ENCODE measurements at places on chromosomes 5 and 9.

DNA sequence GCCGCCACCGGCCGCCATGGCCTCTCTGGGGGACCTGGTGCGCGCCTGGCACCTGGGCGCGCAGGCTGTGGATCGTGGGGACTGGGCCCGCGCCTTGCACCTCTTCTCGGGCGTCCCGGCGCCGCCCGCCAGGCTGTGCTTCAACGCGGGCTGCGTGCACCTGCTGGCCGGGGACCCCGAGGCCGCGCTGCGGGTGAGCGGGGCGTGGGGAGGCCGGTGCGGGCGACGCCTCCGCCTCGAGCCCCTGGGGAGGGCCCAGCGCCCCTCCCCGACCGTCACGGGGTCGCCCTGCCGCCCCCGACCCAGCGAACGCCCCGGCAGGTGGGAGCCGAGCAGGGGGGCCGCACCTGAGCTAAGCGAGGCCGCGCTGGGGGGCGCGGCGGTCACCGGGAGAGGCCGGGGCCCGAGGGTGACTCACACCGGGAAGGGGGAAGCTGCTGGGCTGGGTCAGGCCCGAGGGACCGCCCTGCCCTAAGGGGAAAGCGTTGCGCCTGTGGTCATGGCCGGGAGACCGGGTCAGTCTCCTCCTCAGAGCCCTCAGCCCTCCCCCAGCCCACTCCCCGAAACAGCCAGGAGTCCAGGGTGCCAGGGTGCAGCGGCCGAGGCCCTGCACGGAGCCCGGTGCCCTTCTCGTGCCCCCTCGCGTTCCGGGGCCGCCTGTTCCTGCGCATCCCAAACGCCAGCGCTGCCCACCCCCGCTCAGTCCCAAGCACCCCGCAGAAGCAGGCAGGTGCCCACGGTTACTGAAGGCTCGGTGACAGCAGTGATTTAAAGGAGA, 510 bp downstream of the NOXA1 start:
- DNase-seq = peak; percentile 79

DNA sequence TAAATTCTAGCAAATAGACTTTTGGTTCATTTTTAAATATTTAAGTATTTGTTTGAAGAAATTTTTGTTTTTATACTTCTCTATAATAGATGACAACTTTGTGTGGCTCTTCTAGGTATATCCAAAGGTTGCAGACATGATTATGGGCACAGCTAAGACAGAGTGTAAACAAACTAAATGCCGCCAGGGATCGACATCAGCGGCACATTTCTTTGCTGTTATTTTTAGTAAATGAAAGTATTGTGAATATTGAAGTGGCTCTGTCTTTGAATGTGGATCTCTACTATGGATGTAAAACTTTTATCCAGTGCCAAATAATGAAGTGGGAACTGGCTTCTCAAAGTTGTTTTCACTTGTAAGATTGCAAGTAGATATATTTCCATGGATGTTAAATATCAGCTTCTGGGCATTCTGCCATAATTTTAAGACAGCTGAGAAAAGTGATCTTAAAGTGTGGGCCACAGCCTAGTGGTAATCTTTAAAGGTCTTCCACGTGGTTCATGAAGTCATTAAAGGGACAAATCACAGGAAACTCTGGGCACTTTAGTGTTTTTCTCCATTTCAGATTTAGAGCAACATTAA, 589.9 kb downstream of the ZNF608 start:
- DNase-seq = no peak

GRCh38 chr5:115450741-115451140, 93.8 kb downstream of the FEM1C start:
- DNase-seq = no peak

- no peak for DNase-seq
Measured at GRCh38 chr5:151151263-151151660, 6.3 kb downstream of the ANXA6 start.

DNA sequence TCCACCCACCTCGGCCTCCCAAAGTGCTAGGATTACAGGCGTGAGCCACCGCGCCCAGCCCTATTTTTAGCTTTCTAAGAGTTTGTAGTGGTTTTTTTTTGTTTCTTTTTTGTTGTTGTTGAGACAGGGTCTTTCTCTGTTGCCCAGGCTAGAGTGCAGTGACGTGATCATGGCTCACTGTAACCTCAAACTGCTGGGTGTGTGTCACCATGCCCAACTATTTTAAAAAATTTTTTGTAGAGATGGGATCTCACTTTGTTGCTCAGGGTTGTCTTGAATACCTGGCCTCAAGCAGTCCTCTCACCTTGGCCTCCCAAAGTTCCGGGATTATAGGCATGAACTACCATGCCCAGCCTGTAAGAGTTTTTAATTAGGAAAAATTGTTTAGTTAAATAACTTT, 145.3 kb upstream of the SH3GL2 start:
- no peak for DNase-seq

DNA sequence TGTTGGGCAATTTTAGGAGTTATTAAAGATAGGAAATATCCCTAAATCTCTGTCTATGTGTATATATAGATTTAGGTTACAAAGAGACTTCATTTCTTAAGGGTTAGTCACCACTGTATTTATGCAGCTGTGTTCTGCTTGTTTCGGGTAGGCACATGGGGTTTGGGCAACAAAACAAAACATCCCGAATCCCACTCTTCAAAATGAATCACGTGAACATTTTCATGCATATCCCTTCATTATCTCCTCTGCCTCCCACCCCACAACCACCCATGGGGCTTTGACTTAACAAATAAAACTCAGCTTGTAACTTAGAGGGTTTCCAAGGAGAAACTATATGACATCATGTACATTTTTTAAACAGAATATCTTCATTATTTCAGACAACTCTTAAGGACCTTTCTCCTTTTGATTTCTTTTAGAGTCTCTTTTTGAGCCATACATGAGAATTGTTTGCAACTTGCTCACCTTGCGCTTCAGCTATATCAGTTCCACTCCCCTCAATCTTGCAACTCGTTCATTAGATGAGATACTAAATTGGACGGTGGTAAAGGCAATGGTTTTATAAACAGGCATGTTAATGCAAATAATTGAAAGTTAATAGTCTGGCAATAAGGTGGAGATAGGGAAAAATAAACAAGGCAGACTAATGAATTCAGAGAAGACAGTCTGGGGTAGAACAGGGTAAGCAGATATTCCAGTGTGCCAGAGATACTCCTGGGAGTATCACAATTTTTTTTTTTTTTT, 136.7 kb downstream of the CD180 start:
- DNase-seq = no peak

- peak; percentile 78 for DNase-seq
Measured at GRCh38 chr9:98993570-98993945, 49.9 kb downstream of the COL15A1 start.

GRCh38 chr5:135355169-135355568, 43.9 kb downstream of the MACROH2A1 start:
- no peak for DNase-seq

DNA sequence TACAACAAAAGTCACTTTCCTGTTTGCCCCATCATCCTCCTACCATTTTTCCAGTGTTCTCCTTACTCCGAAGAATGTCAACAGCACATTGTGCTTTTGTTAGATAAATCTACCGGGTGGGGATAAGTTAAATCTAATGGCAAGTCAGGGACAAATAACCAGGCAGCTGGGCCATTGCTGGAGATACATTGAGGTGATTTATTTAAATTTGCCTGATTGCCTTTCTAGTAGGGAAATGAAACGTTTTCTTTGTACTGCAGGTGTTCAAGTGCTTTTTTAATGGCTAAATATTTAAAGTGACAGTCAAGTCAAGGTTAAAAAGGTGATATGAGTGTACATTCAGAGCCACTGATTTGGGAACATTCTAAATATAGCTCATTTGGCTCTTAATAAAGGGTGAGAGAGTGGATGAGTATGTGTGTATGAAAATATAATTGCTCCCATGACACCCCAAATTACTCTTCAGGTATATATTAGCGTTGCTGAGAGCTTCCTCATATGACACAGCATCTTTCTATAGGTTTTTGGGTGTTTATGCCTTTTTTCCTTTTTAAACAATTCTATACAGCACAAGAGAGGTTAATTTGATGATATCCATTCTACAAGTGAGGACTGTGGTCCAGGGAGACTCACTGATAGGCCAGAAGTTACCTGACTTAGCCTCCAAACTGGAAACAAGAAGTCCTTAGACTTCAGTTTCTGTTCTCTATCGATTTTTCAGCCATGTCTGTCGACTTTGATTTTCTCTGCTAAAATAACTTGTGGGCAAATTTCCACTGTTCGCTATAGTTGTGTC, 51.9 kb downstream of the DMRT2 start:
- no peak for DNase-seq

- DNase-seq = no peak
Measured at GRCh38 chr9:37902796-37903646, 906 bp downstream of the SLC25A51 start.

GRCh38 chr9:2012347-2012746, 2.8 kb upstream of the SMARCA2 start:
- no peak for DNase-seq

- DNase-seq = no peak
Measured at GRCh38 chr5:170483701-170484458, 19.9 kb upstream of the KCNIP1 start.

GRCh38 chr5:148973455-148973854, 89.4 kb downstream of the SH3TC2 start:
- DNase-seq = no peak

GRCh38 chr5:5617024-5617423, 194.5 kb downstream of the ICE1 start:
- no peak for DNase-seq

GRCh38 chr9:116262448-116262847, 108.9 kb downstream of the PAPPA start:
- no peak for DNase-seq

- no peak for DNase-seq
Measured at GRCh38 chr5:142819825-142820224, 49.6 kb downstream of the ARHGAP26 start.

- DNase-seq = no peak
Measured at GRCh38 chr5:88489364-88489763, 220.7 kb upstream of the TMEM161B start.

- no peak for DNase-seq
Measured at GRCh38 chr5:74179179-74179578, 461.3 kb downstream of the ENC1 start.

GRCh38 chr5:3346111-3346820, 249.4 kb upstream of the IRX1 start:
- no peak for DNase-seq

DNA sequence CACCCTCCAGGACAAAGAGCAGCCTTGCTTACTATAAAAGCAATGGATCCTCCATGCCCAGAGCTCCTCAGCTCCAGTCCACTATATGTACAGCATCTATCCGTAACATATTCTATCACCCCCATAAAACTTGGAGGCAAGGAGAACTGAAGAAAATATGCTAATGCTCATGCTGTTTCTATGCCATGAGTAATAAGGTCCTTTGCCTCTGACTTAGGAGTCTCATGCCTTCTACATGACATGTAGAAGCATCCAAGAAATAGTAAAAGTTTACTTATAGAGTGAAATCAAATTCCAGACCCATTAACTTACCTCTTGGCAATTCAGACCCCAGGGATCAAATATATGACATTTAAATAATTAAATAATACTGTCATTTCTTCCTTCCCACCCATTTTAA, 33.7 kb downstream of the SSBP2 start:
- no peak for DNase-seq

GRCh38 chr5:8394965-8395364, 526.0 kb downstream of the MTRR start:
- no peak for DNase-seq

DNA sequence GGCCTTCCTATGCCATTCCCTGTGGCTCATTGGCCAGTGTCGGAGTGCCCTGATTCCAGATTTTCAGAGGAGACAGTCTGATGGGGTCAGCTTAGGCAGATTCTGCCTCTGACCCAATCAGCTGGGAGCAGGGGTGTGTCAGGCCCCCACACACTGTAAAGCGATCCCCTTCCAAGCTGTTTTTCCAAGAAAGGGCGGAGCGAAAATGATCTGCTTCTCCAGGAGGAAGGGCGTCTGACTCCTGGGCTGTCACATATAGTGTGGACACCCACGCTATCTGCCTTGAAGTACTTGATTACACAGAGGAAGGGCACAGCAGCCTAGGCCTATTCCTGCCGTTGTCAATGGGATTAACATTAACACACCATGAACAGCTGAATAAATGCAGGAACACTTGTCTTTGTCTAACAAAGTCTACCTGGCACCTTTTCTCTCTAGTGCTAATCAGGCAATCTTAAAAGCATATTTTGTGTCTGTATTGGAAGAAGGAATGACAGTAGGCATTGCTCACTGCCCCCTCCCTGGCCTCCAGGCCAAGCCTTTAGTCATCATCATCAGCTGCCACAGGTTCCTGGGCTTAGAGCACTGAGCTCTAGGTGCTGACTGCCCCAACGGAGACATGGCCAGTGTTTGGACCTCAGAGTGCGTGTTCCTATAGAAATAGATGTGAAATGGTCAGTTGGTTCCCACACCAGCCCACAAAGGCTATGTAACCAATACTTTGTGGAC, 218.7 kb downstream of the MELK start:
- DNase-seq = no peak

DNA sequence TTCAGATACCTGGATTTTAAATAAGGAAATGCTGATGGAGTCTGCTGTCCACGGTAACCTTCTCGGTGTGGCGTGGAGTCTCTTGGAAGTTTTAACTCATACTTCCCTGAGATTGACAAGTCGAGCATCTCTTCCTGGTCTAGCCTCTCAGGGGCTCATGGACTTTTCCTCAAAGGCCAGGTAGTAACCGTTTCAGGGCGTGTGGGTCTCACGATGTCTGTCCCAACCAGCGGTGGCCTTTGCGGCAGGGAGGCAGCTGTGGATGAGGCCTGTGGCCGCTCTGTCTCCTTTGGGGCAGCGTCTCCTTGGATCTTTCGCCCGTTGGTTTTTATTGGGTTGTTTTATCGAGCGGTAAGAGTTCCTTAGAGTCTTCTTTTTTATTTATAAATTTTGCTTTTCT, 32.8 kb downstream of the CEP72 start:
- peak; percentile 39 for DNase-seq

DNA sequence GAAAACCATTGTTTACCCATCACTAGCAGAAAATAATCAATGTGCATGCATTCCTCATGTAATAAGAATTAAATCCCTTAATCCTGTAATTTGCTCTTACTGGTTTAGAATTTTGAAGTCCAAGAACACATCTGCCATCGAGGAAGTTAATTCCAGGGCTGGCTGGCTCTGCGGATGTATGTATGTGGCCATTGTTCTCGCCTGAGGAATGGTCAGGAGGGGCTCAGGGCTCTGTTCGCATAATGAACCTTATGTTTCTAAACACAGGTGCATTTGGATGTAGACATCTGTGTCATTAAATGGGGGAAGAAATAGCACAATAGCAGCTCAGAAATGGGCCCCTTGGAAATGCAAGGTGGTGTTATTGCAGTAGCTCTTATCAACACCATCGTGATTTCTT, 148.6 kb upstream of the GAS1 start:
- DNase-seq = no peak

GRCh38 chr5:115229606-115230005, 33.1 kb downstream of the PGGT1B start:
- no peak for DNase-seq
